ENCODE measurements at places on chromosomes 5 and 9.

DNA sequence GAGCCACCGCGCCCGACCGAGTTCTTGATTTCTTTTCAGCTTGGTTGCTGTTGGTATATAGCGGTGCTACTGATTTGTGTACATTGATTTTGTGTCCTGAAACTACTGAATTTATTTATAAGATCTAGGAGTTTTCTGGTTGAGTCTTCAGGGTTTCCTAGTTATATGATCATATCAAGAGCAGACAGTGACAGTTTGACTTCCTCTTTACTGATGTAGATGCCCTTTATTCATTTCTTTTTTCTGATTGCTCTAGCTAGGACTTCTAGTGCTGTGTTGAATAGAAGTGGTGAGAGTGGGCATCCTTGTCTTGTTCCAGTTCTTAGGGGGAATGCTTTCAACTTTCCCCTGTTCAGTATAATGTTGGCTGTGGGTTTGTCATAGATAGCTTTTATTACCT, 17.4 kb upstream of the LRRC19 start:
- no peak for DNase-seq

DNA sequence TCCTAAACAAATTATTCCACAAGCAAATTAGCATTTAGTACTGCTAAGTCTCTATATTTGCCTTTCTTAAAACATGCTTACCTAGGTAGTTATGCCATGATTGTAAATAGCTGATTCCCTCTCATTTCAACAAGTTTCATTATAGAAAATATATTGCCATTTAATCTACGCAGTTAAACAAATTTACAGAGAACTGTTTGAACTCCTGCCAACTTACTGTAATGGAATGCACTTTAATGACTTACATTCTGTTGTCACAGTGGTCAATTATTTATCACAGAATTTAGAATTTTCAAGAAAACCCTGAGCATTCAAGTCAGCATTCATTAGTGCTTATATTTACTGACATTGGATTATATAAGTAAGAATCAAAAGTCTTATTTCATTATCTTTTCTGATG, 19.6 kb downstream of the SLC38A9 start:
- DNase-seq = no peak

DNA sequence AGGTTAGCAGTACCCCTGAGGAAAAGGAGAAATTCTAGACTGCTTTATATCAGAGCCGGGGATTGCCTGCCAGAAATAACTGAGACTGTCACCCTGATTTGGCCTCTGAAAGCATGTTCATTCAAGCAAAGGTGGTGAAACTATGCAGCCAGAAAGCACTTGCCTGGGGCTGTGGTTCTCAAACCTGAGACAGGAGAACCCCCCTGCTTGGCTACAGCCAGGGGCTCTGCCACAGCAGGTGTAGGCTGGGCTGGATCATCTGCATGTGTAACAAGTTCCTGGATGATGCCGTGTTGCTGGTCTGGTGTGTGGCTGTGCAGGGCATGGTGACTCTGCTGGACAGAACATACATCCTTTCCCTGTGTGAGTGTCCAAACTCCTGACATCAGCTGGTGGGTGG, 157.8 kb downstream of the NXNL2 start:
- no peak for DNase-seq

GRCh38 chr5:100841358-100842076, 61.6 kb downstream of the ST8SIA4 start:
- DNase-seq = no peak

DNA sequence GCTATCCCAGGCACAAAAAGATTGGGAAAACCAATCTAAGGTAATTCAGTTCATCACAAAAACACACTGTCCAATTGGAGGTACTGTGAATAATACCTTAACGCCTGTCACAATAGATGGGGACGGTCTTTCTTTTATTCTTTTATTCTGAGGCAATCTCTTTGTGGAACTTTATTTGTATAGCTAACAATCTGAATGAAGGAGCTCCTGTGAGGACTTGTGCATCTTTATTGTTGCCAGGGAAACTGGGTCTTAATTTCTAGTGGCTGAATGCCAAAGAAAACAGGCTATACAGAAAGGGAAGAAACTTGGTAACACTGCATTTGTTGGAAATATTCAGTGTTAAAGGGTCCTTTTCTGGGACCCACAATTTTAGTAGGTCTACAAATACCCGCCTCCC, 546.9 kb upstream of the C9orf72 start:
- no peak for DNase-seq

GRCh38 chr5:81849770-81850367, 99.0 kb upstream of the SSBP2 start:
- no peak for DNase-seq

DNA sequence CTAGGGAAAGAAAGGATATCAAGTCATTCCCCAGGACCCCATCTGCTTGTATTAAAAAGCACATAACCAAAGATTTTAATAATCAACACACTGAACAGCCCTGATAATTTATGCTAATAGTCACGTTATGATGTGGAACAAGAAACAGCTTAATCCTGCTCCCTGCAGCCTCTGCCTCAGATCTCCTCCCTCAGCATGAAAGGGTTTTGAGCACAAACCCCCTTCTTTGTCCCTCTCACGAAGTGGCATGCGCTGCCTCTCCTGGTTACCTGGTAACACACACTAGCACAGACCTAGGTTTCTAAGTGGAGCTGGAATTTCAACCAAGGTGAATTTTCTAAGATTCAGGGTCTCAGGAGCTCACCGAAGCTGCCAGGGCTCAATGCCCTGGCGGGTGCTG, 5.1 kb downstream of the IGFBPL1 start:
- no peak for DNase-seq

DNA sequence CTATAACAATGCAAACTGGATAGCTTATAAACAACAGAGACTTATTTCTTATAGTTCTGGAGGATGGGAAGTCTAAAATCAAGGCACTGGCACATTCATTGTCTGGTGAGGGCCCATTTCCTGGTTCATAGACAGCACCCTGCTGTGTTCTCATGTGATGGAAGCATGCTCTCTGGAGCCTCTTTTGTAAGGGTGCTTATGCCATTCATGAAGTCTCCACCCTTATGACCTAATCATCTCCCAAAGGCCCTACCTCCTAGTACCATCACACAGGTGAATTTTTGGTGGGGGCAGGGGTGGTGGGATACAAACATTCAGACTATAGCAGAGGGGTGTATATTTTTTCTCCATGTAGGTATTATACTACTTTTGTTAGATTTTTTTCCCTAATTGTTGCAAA, 92.4 kb downstream of the UNC13B start:
- no peak for DNase-seq

DNA sequence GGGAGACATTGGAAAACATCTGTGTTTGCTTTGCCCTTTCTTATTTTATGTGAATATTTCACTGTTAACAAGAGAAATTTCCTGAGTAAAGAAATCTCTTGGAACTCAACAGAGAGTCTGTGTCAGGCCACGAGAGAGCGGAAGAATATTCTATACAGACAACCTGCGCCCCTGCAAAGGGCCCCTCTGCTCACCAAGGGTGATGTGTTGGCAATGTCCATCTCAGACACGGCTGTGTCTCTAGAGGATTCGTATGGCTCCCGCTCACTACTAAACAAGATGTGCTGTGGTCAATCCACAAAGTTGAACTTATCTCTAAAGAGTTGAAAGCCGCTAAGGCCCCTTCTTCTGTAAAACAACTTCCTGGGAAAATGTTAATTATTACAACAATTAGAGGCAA, 241.0 kb upstream of the IRX1 start:
- DNase-seq = no peak

GRCh38 chr9:113602126-113603047, 138.9 kb downstream of the RGS3 start:
- DNase-seq = peak; percentile 44

DNA sequence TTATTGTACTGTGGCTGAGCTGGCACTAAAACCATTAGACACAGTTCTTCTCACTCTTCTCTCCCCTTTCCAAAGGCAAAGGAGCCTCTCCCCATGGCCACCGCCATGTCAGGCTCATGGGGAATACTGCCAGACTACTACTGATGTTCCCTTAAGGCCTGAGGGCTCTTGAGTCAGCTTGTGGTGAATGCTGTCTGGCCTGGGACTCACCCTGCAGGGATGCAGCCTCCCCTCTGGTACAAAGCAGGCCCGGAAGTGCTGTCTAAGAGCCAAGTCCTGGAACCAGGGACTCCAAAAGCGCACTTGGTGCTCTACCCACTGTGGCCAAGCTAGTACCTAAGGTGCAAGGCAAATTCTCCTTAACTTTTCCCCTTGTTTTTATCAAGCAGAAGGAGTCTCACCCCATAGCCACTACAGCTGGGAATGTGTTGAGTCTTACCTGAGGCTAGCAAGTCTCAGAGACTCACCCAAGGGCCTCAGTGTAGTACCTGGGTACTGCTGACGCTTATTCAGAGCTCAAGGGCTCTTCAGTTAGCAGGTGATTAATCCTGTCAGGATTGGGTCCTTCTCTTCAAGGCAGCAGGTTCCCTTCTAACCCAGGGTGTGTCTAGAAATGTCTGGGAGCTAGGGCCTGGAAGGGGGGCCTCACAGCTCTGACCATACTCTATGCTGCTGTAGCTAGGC, 33.2 kb upstream of the C5orf46 start:
- DNase-seq = no peak

- DNase-seq = no peak
Measured at GRCh38 chr9:114233491-114234185, 78.3 kb downstream of the COL27A1 start.

GRCh38 chr5:82211855-82212572, 66.1 kb downstream of the RPS23 start:
- DNase-seq = no peak

DNA sequence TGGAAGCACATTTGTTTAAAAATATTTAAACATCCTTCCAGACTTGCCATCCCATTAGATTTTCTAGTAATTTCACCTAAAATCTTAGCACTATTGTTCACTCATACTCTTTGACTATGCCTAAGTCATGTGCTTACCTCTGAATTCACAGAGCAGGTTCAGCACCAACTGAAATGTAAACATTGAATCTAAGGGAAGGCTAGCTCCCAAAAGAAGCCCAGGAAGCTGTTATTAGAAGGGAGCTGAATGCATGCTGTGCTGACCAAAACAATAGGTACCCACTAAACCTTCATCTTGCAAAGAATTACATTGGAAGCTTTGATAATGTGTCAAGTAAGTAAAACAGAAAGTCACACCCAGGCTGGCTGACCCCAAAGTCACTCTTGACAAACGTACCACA, 571.3 kb downstream of the GABRG2 start:
- DNase-seq = no peak

GRCh38 chr9:127277099-127277498, 12.5 kb downstream of the GARNL3 start:
- DNase-seq = no peak

GRCh38 chr5:151492729-151493128, 45.3 kb downstream of the SLC36A1 start:
- no peak for DNase-seq

DNA sequence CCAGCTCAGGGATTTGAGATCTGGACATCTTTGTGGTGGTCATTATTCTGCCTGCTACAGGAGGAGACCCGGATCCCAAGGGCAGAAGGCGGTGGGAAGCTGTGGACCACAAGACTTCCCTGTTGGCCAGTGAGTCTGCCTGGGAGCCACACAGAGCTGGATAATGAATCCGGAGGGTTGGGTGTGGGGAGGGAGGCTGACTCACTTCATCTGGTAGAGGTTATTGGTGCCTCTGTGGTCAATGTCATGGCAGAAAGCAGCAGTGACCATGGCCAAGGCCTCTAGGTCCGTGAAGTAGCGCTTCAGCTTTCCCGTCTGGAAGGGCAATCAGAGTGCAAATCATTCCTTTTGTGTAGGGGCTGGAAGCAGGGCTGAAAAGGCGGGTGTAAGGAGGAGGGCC, 58.5 kb downstream of the PDE6A start:
- no peak for DNase-seq

DNA sequence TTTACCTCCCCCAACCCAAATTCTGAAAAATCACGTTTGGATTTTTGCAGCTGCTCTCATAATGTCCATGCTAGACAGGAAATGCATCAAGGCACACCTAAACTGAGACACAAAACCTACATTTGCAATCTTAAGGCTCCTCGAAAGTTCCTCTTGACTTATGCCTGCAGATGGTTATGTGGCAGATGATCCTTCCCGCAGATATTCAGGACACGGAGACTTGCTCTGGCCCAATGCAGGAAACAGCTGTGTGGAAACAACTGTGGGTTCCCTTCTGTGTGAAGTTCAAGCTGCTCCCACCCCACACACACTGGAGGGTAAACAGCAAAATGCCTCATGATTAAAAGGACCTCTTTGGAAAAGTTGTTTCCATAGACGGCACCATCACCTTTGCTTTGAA, 253.8 kb downstream of the EBF1 start:
- DNase-seq = no peak

DNA sequence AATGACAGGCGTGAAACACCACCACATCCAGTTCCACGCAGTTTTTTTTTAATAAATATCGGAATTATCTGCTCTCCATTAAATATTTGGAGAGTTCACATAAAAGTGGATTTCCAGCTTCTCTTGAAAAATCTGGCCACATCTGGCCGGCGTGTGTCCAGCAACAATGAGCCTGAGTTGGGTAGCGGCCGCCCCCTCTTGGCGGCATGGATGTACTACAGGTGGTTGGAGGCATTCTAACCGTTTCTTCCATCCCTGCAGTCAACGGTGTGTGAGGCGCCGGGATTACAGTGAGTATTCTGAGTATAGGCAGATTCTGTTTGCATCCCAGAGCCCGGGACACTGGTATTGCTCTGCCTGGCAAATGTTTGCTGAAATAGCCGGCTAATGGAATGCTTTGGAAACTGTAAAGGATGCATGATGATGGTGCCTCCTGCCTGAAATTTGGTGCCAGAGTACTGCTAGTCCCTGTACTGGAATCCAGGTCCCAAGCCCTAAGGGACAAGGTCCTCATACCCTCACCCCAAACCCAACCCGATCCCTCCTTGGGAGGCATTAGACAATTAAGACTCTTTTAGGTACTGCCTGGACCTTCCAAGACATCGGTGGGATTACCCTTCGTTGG, 13.6 kb upstream of the GM2A start:
- DNase-seq = peak; percentile 60

- DNase-seq = no peak
Measured at GRCh38 chr9:88166660-88167059, 28.4 kb upstream of the SPATA31C2 start.

DNA sequence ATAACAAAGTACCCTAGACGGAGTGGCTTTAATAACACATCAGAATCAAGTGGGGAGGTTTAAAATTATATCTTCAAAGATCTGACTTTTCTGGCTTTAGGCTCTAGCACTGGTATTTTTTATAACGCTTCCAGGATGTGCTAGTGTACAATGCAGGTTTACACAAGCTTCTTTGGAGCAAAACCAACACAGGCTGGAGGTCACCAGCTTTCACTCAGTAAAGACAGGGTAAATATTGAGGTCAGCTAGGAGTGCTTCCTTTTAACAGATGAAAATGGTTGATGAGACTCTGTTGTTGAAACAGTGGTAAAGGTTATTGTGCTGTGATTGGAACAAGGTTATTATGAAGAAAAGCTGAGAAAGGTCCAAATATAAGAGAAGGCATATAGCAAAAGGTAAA, 414.2 kb downstream of the TAF11L14 start:
- DNase-seq = no peak

Data from stimulated activated CD4-positive, alpha-beta T cell treated with anti-CD3 and anti-CD28 coated beads, Interleukin-12 subunit alpha, Interleukin-12 subunit beta, amount 100 ng/mL, for 4 hours (primary cell).